ENCODE measurements at places on chromosomes 4 and X.

DNA sequence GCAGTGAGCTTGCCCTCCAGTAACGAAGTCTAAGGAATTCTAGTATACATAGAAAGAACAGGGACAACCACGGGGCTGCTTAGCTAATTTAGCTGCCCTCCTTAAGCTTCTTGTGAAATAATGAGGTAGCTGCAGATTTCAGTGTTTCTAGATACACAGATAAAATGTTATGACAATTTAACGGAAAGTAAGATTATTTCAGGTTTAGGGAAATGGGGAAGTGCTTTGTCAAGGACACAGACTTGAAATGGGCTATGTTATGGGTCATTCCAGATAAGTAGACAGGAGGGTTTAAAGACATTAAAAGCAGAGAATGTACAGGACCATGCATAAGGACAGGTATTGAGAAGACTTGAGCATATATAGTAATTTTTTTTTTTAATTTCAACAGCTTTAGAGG is 34.2 kb upstream of the ZNF518B start:
- DNase-seq = no peak

DNA sequence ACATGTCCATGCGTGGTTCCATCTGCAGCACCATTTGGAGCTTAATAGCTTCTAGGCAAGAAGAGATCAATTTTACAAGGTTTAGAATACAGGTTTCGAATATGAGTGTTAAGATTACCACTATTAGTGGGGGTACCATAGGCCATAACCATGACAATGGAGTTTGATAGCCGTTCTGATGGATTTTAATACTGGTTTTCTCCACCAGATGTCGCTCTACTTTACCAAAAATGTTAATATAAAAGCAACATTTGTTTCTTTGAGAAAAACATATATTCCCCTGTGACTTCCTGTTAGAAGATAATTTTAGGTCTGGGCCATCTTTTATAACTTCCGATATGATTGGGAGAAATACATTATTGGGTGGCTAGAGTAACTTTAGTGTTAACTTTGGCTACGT is 499.7 kb upstream of the POU3F4 start:
- DNase-seq = no peak

- DNase-seq = peak; percentile 97
These were observed 65.8 kb upstream of the MSN start for GRCh38 chrX:65601530-65602220.

GRCh38 chrX:56314334-56314733 is 82.2 kb downstream of the KLF8 start:
- peak; percentile 17 for DNase-seq

DNA sequence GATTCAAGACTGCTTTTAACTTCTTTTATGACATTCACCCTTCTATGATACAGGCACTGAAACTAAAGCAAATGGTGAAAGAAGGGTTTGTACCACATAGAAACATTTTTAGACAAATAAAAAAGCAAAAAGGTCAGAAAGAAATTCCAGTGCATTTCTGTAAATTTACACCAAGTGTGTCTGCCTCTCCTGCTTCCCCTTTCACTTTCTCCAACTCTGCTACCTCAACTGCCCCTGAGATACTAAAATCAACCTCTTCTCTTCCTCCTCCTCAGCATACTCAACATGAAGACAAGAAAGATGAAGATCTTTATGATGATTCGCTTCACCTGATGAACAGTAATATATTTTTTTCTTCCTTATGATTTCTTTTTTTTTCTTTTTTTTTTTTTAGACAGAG is 187.9 kb downstream of the LRBA start:
- DNase-seq = no peak
